Lower lobe of right lung (tissue), 2 donors: ENCODE measurements at places on chromosomes 12 and 14. TPM values are rescaled to one million over a fixed set of nuclear protein-coding genes. Genes with fewer than 3 reads are reported as not detected.

MRPL52 gene
- 65.2 TPM for total RNA-seq

TMEM179 gene
- not detected for total RNA-seq

AQP2 gene
- not detected for total RNA-seq

LRIG3 gene
- total RNA-seq: 30.5 TPM

CACNA1C gene
- 8.4 TPM for total RNA-seq

KICS2 gene
- 8.6 TPM for total RNA-seq

SERPINA5 gene
- total RNA-seq: 0.56 TPM

RPS6KA5 gene
- total RNA-seq: 11.3 TPM

ADCY4 gene
- total RNA-seq: 42.7 TPM

NOVA1 gene
- total RNA-seq: 3.4 TPM

PLA2G1B gene
- 42.2 TPM for total RNA-seq

CLEC2A gene
- not detected for total RNA-seq

NRL gene
- 2.0 TPM for total RNA-seq

STAT6 gene
- 269 TPM for total RNA-seq

TMEM132D gene
- total RNA-seq: 0.06 TPM

REM2 gene
- 0.83 TPM for total RNA-seq

ENDOU gene
- total RNA-seq: not detected

KCNH5 gene
- not detected for total RNA-seq

TMEM253 gene
- 0.50 TPM for total RNA-seq

MYG1 gene
- total RNA-seq: 35.3 TPM

LARP4 gene
- 62.2 TPM for total RNA-seq

KRT2 gene
- not detected for total RNA-seq

KRT1 gene
- 1.3 TPM for total RNA-seq

MYL2 gene
- total RNA-seq: not detected

DNAAF2 gene
- total RNA-seq: 6.8 TPM

PRKCH gene
- 60.9 TPM for total RNA-seq

LRRIQ1 gene
- total RNA-seq: 10.6 TPM

TSPAN19 gene
- 6.6 TPM for total RNA-seq

ACACB gene
- total RNA-seq: 42.5 TPM

GLT1D1 gene
- total RNA-seq: 5.3 TPM

POTEG gene
- total RNA-seq: not detected

DYRK4 gene
- 41.4 TPM for total RNA-seq

LRP1 gene
- 404 TPM for total RNA-seq

PSEN1 gene
- 69.2 TPM for total RNA-seq

WBP11 gene
- 49.3 TPM for total RNA-seq
